ENCODE measurements at places on chromosomes 4 and X. TPM values are rescaled to one million over a fixed set of nuclear protein-coding genes. Genes with fewer than 3 reads are reported as not detected.
A peak's percentile ranks its signal among the peaks of the same experiment; 100 is the strongest.

Gene SMIM10
- not detected for total RNA-seq

Gene PTCHD1
- total RNA-seq = under 0.01 TPM

DNA sequence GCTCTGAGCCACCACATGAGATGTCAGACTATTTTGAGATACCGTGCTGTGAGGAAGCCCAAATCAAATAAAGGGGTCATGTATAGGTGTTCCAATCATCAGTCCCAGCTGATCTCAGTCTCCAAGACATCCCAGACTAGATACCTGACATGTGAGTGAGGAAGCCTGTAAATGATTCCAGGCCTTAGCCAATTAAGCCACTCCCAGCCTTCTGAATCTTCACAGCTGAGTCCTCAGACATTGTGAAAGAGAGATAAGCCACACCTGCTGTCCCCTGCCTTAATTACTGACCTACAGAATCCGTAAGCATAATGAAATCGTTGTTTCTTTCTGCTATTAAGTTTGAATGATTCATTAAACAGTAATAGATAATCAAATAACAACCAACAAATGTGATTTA lies 671.4 kb downstream of the ZNF674 start:
- no peak for DNase-seq

GRCh38 chr4:55326629-55327028 lies 19.4 kb upstream of the SRD5A3 start:
- DNase-seq = peak; percentile 45

GRCh38 chr4:152849350-152849749 lies 69.6 kb downstream of the ARFIP1 start:
- peak; percentile 88 for DNase-seq

- DNase-seq = no peak
These were observed 1165.0 kb upstream of the TENM3 start for GRCh38 chr4:181078196-181078595.

- DNase-seq = no peak
These were observed 18.8 kb upstream of the OTUD4 start for GRCh38 chr4:145199051-145199716.

DNA sequence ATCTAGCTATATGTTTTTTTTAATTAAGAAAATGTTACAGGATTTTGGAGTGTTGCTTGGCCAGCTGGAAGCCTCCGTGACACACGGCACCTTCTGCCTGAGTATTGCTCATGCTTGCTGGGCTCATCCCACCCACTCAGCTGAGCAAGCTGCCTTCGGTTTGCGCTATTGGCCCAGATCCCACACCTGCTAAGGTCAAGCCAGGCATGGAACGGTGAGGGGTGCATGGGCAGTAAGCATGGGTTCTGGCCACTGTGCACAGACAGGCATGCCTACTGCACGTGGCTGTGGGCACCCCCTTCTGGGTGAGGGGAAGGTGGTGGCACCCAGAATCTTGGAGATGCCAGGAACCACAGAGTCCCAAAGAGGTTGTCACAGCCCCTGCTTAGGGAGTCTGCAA lies 1178.4 kb upstream of the PCDH7 start:
- no peak for DNase-seq

Gene PIM2
- total RNA-seq = 6.8 TPM

Gene VCX2
- not detected for total RNA-seq

DNA sequence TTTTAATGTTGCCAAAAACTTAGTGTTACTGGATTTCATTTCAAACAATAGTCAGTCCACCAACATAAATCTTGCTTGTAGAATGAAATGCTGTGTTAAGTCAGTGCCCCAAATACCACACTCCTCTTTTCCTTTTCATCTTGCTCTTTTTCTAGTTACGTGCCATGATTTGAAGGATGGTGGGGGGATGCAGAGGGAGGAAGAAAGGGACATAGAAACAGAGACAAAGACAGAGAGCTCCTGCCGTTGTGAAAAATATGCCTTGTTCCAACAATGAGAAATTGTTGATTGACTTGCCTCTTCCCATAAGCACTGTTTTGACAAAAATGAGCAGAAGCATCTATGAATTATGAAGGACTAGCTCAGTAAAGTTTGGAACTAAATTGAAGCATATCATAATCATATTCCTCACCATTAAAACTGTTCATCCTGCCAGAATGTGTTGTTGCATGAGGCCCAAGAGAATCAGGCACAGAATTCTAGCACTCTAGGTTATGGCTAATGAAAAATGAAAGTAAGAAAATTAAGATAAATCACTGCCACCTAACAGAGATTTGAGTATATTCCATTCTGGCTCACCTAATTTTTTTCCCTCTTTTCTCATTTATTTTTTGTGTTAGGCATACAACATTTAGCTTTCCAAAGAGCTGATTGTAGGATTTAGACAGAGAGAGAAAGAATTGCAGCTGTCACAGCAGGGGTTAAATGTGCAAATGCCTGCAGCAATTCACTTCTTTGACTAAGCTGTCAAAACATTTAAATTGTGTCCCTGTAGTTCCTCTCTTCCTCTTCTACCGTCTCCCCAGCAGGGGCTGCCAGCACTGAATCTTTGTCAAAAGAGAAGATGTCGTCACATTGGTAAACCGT lies 111.6 kb upstream of the PTPN13 start:
- DNase-seq = no peak

- no peak for DNase-seq
These were observed 2020.0 kb upstream of the ADGRL3 start for GRCh38 chr4:59180161-59180560.

DNA sequence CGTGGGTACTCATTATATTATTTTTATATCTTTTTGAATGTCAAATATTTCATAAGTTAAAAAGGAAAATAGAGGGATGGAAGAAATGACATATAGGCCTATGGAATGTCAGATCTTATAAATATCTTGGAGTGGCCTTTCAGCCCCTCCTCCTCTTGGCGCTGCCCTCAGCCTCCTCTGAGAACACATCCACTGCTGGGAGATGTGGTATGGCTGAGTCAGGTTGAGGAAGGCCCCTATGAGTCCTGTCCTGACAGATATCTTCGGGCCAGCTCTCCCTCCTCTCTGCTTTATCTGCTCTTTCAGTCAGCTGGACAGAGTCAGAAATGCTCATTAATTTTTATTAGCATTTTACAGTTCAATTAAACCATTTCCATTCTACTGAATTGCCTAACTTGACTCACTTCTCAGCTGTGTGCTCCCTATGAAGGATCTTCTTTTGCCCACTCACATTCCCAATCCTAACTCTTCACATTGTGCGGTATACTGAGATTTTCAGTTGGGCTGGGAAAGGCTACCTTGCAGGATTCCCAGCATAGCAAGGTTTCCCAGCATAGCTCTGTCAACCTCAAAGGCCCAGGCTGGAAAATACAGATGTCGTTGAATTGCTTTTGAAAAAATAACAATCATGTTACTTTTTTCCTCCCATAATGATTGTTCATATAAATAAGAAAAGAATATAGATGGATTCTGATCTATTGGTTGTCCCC lies 128.0 kb downstream of the ARHGEF9 start:
- DNase-seq = peak; percentile 43

DNA sequence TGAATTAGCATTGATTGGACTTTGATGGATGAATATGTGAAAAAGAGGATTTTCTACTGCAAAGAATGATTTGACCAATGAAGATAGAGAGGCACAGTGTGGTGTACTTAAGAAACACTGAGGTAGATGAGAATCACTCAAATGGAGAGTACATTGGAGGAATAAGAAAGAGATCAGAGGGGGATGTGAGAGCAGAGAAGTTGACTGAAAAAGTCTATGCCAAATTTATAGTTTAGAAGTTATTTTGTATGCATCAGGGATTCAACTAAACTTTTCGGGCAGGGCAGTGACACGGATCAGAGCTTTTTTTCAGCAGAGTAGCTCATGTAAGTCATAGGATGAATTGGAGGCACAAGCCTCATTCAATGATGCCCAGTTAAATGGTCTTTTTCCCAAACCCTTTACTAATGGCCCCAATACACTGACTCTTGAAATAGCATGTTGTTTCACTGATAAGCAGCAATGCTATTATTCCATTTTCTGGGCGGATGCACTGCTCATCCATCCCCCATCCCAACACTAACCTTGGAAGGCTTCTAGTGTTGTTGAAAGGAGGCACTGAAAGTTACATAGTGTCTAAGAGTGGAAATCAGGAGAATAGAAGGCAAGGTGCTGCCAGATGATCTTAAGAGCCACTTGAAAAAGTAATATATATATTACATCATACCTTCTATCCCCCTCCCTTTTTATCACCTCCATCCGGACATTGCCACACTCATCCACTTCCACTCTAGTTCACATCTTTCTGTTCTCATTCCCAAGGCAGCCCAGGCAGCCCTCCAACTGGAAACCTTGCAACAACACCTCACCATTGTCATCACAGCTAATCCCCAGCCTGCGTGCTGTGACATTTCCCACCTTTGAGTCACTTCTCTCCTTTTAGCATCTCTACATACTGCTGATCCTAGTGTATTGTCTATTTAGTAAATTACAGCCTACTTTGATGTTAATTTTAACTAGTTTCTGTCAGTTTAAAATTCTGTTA lies 46.1 kb downstream of the ARHGAP24 start:
- peak; percentile 18 for DNase-seq

Gene RNF113A
- total RNA-seq = 13.2 TPM

DNA sequence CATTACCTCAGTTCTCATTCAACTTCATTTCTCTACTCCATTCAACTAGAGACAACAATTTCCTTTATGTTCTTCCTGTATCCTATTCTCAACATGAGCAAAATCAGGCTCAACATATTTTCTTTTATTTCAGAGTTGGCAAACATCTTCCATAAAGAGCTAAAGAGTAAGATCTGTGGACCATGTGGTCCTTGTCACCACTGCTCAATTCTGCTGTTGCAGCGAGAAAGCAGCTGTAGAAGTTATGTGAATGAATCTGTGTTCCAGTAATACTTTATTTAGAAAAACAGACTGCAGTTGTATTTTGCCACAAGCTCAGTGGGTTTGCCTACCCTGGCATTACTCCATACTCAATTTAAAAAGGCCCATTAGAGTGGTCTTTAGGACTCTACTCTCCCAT lies 2057.3 kb downstream of the ARAP2 start:
- DNase-seq = no peak

DNA sequence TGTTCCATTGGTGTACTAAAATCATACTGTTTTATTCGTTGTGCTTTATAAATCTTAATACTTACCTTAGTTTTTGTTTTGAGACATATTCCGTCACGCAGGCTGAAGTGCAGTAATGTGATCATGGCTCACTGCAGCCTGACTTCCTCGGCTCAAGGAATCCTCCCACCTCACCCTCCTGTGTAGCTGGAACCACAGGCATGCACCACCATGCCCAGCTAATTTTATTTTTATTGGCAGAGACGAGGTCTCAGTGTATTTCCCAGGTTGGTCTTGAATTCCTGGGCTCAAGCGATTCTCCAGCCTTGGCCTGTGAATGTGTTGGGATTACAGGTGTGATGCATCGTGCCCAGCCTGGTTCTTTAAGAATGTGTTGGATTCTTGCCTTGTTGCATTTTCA lies 24.4 kb upstream of the DCK start:
- DNase-seq = peak; percentile 12

- DNase-seq = peak; percentile 58
These were observed 15.9 kb upstream of the F11 start for GRCh38 chr4:186249785-186250754.

Gene ERCC6L
- total RNA-seq = under 0.01 TPM

Gene HOPX
- 30.8 TPM for total RNA-seq

Gene IQCM
- not detected for total RNA-seq

- no peak for DNase-seq
These were observed 99.1 kb downstream of the TRAPPC11 start for GRCh38 chr4:183758061-183758757.

DNA sequence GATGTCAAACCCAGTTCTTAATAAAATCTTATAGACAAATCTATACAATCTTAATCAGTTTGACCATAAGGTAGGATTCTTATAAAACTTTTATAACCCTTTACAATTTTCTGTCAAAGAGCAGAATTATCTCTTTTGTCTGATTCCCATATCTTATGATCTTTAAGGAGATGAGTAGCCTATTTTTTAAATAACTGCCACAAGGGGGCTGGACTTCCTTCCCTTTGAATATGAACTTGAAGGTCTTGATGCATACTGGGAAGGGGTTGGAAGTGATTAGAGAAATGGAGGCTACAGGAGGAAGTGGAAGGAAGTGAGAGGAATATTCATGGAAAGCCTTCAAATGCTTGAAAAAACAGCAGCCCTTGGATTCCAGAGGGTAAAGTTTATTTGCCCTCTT lies 111.1 kb downstream of the APOOL start:
- no peak for DNase-seq

Gene STK26
- 49.9 TPM for total RNA-seq

DNA sequence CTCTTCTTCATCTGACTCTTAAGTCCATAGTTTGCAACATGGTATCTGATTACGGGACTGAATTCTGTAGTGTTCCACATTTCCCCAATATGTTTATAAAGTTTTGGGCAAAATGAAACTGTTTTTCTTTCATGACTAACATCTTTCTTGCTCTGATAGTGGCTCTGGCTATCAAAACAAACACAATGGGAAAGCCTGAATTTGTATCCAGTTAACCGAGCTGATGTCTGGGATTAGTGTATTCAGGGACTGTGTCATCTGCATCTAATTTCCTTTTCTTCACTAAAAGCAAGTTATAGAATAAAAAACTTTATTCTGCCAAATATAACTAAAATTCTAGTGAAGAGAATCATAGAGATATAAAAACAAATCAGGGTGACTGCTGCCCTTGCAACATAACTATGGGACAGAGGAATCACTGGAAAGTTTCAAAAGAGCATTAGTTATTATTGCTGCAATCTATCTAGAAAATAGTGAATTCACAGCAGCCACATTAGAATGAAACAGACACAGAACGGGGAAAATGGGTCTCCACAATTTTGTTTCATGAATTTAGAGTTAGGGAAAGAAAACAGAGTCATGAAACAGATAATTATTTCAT lies 61.3 kb downstream of the ANTXR2 start:
- DNase-seq = no peak

Gene GPC3
- total RNA-seq = 0.26 TPM

DNA sequence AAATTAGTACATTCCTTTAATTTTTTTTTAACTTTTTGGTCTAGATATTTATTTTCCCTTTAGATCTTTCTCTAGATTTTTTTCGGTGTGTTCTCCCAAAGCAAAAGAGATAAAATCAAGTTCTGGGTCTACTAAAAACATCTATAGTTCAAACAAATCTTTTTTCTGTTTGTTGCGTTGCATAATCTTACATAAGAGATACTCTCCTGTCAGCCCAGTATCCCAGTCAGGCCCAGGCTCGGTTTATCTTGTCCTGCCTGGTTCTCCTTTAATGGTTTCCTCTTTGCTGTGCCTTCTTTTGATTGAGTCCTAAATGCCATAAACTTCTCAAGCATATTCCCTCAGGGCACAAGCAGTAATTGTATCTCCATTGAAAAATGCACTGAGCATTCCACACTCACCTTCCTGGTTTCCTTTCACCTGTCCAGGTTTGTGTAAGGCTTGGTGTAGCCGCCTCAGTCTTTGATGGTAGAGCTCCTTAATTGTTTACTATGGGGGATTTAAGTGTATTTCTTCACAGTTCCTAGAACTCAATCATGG lies 104.9 kb downstream of the TMEM131L start:
- DNase-seq = no peak

Gene MAGEA8
- not detected for total RNA-seq

DNA sequence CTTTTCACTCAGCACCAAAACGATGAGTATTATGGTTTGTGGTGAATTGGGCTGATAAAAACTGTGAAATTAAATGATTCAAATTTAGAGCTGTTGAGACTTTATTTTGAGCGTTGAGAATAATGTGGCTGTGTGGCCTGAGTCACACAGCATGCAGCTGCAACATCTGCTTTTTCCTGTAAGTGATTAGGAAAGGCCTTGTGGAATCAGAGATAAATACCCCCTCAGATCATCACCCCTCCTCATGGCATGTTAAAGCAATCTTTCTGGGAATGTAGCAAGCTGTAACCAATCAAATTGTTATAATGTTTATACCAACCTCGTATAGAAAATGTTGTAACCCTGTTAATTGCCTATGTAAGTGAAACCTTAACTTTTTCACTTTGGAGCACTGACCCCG lies 90.0 kb upstream of the GRPR start:
- DNase-seq = no peak

Gene GLRA3
- total RNA-seq = not detected

All from bronchial epithelial cell (primary cell).